ENCODE measurements at places on chromosomes 5 and 9.

GRCh38 chr5:176875783-176876505, 23.2 kb downstream of the HK3 start:
- DNase-seq = no peak

DNA sequence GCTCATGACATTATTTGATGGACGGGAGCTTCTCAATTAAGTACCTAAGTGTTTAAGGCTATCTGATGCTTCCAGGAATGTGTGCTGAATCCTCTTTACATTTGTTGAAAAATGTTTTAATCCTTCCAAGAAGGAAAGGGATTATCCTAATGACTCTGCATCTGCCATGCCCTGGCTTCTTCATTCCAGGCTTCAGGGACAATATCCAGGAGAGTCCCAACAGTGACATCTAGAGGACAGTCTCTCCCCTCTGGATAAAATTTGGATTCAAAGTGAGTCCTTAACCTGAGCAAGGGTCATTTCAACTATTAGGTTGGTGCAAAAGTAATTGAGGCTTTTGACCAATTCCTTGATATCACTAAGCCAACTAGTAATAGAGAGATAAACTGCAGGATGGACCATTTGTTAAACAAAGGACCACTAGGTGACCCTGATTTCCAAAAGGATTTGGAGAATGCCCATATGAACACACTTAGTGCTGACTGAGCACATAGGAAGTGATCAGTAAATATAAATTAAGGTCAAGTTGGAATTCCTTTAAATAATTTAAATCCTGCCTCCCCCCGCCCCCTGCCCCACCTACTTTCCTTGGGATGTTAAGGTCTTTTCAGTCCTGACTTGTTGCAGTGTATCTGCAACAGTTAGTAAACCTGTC, 19.1 kb downstream of the TNFSF8 start:
- DNase-seq = peak; percentile 45

GRCh38 chr5:153222936-153223335, 267.5 kb upstream of the GRIA1 start:
- no peak for DNase-seq

DNA sequence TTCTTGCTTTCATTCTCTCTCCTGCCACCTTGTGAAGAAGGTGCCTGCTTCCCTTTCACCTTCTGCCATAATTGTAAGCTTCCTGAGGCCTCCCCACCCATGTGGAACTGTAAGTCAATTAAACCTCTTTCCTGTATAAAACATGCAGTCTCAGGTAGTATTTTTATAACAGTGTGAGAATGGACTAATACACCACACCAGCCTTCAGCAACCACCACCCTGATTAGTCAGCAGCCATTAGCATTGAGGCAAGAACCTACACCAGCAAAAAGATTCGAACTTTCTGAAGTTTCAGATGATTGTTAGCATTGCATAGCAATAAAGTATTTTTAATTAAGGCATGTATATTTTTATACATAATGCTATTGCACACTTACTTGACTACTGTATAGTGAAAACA, 980.2 kb downstream of the EFNA5 start:
- no peak for DNase-seq

DNA sequence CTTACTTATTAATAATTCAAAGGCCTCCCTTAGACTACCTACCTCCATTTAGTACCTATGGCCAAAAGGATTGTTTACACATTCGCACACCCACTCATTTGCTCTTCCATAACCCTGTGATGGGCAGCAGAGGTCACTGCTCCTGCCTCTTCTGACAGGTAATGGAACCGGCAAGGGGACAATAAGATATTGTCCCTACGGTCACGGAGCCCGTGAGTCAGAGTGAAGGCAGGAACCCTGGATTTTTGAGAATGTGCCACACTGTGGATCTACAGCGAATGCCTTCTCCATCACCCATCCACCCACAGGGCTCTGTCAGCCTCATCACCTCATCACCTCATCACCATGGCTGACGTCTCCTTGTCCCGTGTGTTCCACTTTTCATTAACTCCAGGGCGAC, 132.3 kb downstream of the MYO10 start:
- no peak for DNase-seq

DNA sequence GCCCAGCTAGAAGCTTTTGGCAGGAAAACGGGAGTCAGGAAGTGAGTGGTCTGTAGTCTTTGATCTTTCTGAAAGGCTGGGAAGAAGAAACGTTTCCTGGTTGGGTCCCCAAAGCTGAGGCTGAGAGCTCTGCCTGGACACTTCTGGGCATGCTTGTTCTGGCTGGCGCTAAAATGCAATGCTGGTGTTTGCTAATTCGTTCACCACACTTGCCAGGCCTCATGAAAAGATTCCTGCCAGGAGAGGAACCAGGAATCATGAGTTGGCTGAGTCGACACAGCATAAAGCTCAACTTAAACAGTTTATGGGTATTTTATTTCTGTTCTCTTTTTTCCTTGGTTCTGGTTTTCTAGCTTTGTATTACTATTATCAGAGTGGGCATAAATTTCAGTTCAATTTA, 10.7 kb upstream of the PTGR1 start:
- no peak for DNase-seq

DNA sequence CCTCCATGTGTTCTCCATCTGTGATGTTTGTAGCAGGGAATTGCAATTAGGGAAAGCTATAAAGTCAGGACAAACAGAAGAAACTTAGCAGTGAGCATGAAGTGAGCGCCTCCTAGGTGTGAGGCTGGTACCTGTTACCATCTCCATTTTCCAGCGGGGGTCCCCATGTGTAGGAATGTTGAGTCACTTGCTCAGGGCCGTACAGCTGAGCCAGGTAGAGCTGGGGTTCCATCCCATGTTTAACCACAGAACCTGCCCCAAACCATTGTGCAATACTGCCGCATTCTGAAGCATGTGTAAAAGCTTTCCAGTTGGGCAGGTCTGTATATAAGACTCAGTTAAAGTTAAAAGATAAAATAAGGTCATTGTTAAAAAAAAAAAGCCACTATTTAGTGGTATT, 62.7 kb downstream of the NDFIP1 start:
- DNase-seq = no peak

GRCh38 chr5:104412649-104413240, 850.2 kb upstream of the NUDT12 start:
- DNase-seq = no peak

- DNase-seq = no peak
These were observed 273.1 kb downstream of the ACTL7B start for GRCh38 chr9:108582726-108583125.

- no peak for DNase-seq
These were observed 8.3 kb upstream of the SEPTIN8 start for GRCh38 chr5:132785365-132785764.

GRCh38 chr5:165928971-165929370, 2362.5 kb upstream of the WWC1 start:
- DNase-seq = no peak

GRCh38 chr9:117002686-117003085, 315.6 kb downstream of the TRIM32 start:
- no peak for DNase-seq

DNA sequence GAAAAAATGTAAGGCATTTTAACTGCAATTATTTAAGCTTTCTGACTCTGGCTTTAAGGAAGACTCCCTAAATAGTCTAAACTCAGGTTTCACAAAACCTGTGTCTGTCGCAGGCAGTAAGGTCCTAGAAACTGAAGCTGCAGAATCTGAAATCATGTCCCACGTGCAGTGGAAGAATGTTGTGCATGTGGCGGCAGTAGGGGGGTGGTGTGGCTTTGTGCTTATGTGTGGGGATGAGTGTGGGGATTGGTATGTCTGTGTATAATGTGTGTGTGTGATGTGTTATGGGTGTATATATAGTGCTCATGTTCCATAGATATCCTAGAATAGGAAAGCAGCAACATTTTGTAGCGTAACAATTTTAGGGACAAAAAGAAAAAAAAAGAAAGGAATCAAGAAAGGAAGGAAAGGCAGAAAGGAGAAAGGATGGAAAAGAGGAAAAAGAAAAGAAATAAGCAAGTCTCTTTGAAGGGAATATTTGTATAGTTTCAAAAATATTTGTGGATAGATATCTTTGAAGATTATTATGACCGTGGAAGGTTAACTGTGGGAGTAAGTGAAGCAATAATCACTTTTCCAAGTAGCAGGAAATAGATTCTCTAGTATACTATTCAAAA, 6.6 kb downstream of the ANKDD1B start:
- DNase-seq = no peak

- DNase-seq = no peak
These were observed 559.5 kb upstream of the KLF4 start for GRCh38 chr9:108049026-108049607.

DNA sequence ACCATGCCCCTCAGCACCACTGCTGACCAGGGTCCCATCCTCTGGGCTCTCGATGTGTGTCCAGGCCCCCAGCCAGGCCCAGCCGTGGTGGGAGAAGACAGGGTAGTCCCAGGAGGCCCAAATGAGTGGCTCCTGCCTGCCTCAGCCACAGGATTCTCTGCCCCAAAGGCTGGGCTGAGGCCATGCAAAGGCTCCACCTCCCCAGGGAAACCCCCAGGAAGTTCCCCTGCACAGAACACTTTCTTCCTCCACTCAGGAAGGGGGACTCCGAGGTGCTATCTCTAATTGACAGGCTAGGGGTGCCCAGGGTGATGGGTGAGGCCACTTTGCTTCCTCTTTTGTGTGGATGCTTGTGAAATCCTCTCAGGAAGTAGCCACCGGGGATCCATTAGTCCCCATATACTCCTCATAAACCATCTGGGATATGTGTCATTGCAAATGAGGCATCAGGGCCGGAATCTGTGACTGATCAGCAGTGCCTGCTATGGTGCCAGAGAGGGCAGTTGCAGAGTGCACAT, 23.1 kb upstream of the TDRD7 start:
- DNase-seq = no peak

DNA sequence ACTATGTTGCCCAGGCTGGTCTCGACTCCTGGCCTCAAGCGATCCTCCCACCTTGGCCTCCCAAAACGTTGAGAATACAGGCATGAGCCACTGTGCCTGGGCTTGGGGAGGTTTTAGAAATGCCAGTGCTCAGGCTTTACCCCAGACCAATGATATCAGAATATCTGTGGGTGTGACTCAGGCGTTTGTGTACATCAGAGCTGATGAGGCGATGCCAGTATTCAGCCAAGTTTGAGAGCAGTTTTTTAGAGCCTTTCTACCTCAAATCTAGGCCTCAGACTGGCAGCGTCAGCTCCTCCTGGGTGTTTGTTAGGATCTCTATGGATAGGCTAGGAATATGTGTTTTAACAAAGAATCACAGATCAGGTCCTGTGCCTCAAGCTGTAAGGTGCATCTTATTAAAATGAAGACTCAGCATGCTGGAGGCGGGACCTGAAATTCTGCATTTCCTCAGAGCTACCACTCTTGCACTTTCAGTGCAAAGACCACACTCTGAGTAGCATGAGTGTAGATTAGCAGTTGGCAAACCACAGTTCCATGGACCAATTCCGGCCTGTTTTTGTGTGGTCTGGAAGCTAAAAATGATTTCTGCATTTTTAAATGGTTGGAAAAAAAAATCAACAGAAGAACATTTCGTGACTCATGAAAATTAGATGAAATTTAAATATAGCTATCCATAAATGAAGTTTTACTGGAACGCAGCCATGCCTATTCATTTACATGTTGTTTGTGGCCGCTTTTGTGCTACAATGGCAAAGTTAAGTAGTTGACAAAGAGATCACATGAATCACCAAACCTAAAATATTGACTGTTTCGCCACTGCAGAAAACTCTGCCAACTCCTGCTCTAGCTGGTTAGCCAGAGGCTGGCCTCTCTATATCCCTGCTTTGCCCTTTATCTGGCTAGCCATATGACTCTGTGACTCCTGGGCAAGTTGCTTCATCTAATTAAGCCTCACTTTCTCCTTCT, 92.2 kb downstream of the KLF4 start:
- DNase-seq = no peak

GRCh38 chr9:32378496-32378895, 5.9 kb upstream of the ACO1 start:
- peak; percentile 85 for DNase-seq

- no peak for DNase-seq
These were observed 23.8 kb downstream of the PHAX start for GRCh38 chr5:126624534-126624933.

DNA sequence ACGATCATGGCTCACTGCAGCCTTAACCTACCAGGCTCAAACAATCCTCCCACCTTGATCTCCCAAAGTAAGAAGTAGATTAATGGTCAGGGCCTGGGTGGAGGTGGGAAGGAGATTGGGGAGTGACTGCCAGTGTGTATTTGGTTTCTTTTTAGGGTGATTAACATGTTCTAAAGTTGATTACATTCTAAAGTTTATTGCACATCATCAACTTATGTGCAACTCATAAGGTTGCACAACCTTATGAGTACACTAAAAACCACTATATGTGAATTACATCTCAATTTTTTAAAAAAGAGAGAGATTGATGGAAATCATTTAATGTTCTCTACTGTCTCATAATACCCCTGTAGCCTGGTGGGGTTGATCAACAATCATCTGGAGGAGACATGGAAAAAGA, 218.1 kb downstream of the AOPEP start:
- no peak for DNase-seq

DNA sequence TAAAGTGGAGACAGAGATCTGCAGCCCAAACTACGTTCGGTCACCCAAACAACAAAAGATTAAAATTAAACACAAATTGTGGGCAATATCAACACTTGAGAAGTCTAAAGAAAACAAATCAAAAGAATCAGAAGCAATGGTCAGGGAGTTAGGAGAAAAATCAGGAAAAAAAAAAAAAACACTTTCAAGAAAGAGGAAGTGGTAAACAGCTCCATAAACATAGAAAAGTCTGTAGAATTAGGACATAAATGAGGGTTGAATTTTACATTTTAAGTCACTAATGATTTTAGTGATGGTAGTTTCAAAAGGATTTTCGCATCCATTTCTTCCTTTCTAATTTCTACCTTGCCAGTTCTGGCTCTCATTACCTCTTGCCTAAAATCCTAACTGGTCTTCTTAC, 10.1 kb downstream of the RNF145 start:
- no peak for DNase-seq

DNA sequence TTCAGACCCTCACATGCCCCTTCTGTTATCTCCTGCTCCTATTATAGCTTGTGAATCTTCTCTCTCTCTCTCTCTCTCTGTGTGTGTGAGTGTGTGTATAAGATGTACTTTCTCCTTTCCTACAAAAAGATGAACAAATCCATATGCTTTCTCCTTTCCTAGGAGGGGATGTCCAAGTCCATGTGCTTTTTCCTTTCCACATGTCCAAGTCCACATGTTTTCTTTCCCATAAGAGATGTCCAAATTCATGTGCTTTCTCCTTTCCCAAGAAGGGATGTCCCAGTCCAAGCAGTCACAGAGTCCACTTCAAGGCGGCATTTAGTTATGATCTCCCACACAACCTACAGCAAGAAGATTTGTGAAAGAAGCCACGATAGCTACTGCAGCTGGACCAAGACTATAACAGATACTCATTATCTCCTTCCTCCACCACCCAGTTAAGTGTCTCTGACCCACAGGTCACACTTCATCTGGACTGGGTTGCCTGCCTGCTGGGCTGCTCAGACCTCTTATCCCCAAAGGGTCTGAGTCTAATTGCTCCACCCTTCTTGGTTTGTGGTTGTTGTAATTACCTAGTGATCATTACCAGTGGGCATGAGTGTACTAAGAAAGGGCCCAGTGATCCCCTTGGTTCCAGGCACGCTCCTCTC, 18.4 kb upstream of the FOXI1 start:
- DNase-seq = no peak

DNA sequence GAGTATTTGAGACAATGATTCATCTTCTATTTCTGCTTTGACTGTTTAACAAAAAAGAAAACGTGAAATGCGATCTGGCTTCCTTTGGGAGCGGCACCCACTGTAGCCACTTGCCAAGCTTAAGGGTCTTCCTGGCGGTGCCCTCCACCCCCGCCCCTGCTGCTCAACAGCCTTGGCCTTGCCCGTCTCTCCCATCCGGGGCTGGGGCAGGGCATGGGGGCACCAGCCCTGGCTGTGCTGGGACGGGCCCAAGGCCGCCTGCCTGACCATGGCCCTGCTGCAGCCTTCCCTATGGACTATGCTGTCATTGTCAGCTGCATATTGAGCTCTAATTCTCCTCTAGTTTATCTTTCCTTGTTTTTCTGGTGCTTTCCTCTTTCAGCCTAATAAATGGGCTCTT, 115.8 kb upstream of the CACNA1B start:
- DNase-seq = no peak

All from brain (organoid and tissue), 16 donors.